ENCODE measurements at places on chromosomes 4 and X. TPM values are rescaled to one million over a fixed set of nuclear protein-coding genes. Genes with fewer than 3 reads are reported as not detected.

- no peak for DNase-seq
Observed at GRCh38 chr4:8838296-8838960, 33.2 kb downstream of the HMX1 start.

DNA sequence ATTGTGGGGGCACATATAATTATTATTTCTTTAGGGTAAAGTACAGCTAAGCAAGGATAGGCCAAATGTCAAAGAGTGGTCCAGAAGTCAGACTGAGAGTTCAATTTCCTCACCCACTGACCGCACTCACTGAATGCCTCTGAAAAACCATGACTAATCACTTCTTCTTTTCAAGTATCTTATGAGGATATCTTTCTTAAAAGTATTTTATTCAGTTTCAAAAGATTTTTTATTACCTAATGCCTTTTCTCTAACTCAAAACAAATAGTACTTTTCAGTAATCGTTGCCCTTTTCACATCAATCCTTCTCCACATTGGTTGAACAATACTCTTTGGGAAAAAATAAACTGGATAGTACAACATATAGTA is 61.7 kb upstream of the CAMK2D start:
- no peak for DNase-seq

GRCh38 chr4:6092971-6093370 is 74.7 kb upstream of the C4orf50 start:
- DNase-seq: no peak

DNA sequence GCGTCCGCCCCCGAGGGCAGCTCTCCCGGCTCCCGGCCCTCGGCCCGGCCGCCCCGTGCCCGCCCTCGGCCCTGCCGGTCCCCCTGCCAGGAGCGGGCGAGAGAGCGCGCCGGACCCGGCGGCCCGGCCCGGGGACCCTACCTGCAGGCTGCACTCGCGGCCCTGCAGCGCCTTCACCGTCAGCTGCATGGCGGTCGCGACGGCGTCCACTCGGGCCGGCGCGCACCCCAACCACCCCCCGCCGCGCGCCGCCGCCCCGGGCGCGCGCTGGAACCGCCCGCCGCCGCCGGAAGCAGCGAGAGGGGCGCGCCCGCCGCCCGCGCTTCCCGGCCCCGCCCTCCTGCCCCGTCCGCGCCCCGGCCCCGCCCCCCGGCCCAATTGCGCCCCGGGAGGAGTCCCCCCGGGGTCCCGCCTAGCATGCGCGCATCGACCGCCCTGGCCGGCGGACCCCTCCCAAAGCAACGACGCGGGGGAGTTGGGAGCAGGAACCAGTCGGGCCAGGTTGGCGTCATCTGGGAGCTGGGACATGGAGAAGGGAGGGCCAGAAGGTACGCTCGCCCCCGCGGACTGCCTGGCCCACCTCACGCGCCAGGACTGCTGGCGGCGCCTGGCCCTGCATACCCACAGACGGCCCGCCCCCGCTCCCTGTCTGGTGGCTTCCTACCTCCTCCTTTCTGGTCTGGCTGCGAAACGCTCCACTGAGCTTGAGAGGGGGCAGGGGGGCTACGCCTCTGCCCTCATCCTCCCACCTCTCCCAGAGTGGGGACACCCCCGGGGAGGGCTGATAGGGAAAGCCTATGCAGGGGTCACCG is at the start of gene UBL4A:
TSS of gene UBL4A (minus strand) at position 220 of the 812 bp plus-strand sequence. CDS start at position 189, 31 bp downstream.
- DNase-seq: peak; percentile 78

DNA sequence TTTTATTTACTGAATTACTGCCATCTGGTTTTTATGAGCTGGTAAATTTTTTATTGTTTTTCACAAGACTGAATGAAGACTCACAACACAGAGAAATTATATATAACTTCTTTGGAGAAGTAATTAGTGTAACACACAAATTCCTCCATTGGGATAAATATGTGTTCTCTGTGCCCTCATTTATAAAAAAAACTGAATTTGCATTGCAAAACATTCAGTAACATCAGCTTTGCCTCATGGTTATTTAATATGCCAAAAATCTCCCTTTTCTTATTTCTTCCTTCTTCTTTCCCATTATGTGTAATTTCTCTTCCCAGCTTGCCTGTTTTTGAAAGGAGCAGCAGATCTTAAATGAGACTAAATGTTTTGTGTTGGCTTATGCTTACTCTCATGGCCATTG is 18.5 kb downstream of the CASP6 start:
- DNase-seq: no peak

- DNase-seq: peak; percentile 61
Observed at GRCh38 chr4:185039508-185040273, 21.4 kb downstream of the HELT start.

- no peak for DNase-seq
Observed at GRCh38 chr4:137393044-137393443, 139.2 kb downstream of the PCDH18 start.

DNA sequence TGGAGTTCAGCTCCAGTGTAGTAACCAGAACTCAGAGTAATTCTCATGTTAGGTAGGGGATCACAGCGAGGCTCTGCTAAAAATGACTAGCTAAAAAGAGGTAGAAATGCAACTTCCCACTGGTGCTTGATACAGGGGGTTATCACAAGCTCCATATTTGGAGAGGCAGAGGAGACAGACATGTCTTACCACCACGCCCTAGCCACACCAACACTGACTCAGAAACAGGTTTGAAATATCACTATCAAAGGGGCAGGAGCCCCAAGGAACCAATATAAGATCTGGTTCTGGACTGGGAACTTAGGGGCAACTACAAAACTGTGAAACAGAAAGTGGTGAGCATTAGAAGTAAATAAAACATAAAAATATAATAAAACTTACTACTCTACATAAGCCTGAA is 62.9 kb downstream of the IQCM start:
- no peak for DNase-seq

DNA sequence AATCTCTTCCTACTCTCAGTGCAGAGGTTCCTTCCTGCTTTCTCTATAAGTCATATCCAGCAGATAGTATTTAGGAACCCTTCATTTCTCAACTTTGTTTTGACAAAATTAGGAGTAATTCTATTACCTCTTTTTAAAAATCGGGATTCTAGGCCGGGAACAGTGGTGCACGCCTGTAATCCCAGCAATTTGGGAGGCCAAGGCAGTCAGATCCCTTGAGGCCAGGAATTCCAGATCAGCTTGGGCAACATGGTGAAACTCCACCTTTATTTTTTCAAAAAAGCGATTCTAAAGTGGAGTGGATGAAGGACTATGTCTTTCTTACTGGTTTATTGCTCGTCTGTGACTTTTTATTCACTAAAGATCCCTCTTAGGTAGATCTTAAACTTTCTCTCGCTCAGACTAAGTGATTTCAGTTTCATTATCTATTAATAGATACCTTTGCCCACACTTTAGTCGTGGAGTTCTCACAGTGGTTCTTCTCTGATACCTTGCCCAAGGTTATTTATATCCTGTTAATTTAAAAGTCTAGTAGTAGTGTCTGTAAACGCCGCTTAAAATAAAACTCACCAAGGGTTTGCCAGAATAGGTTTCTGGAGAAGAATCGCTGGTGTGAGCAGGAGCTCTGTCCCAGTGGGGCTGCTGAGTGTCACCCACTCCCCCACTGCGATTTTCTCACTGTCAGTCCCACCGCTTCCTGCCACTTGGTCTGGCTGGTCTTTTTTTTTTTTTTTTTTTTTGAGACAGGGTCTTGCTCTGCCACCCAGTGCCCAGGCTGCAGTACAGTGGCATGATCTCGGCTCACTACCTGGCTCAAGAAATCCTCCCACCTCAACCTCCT is 27.0 kb upstream of the TMEM131L start:
- no peak for DNase-seq

DNA sequence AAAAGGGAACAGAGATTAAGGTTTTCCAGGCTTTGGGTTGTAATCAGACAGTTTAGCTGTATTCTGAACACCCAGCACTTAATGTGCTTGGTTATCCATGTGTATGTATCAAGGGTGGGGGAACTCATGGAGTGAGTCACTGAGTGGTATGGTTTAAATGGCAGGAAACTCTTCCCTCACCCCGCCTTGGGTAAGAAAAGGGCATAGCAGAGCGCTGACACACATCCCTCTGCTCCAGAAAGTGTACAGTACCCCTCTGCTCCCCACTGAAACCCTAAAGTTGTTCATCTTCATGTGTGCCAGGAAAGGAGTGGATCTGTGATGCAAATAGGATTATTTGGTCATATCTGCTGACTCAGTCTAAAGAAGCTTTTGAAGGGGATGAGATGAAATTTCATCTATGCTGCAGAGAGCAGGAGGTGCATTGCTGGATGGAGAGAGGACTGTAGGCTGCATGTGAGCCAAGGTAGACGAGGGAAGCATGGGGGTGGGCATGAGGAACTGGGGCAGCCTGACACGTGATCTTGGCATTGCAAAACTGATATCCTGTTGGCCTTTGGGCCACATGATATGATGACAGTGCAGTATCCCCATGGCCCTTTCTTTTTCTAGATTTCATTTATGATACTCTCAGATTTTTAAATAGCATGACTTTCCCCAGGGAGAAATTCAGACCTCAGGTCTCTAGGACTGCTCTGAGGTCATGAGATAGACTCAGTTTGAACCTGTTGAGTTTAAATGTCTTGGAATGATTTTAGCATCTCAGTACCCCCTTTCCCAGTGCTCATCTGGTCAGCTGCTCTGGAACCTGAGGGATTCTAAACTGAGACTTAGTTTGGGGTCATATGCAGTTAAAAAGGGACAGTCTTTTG is 84.8 kb downstream of the TMEM164 start:
- peak; percentile 35 for DNase-seq

DNA sequence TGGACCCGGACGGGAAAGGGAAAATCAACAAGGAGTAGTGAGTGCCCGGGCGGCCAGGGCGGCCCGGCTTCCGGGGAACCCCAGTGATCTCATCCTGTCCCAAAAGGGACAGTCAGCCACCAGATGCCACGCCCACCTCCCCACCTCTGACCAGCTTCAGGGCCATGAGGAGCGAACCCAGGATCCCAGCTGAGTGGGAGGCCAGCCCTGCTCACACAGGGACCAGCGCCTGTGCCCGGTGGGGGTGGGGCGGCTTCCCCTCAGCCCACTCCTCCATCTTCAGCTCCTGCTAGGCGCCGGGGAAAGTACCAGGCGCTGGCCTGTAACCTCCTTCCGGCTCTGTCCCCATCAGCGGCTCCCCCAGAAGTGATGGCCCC is 6.2 kb downstream of the MYL5 start:
- peak; percentile 43 for DNase-seq

DNA sequence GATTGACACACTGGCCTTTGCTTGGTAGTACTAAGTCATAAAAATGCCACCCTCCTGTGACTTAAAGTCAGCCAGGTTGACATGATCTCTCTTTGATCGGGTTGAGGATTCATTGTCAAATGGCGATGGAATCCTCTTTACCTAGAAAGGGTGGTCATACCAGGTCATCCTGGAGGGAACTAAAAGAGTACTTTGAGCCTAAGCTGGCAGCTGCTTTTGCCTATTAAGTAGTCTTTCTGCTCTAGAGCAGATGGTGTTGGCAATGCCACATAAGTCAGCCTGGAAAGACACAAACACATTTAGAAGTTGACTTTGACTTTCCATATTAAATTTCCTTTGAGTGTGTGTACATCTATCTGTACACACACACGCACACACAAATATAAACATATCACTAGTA is 39.2 kb upstream of the C4orf54 start:
- DNase-seq: no peak

DNA sequence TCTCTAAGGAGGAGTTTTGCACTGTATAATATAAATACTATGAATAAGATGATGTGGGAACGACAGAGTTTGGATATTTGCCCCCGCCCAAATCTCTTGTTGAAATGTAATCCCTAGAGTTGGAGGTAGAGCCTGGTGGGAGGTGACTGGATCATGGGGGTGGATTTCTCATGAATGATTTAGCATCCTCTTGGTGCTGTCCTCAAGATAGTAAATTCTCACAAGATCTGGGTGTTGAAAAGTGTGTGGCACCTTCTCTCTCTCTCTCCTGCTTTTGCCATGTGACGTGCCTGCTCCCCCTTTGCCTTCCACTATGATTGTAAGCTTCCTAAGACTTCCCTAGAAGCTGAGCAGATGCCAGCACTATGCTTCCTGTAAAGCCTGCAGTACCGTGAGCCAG is 241.6 kb upstream of the ETNPPL start:
- no peak for DNase-seq

GRCh38 chrX:129145840-129146272 is 377.4 kb downstream of the SMARCA1 start:
- DNase-seq: no peak

IL13RA1 gene
- 67.8 TPM for total RNA-seq

CDKL2 gene
- 2.7 TPM for total RNA-seq

XAGE3 gene
- not detected for total RNA-seq

TLR7 gene
- not detected for total RNA-seq

BEND2 gene
- total RNA-seq: not detected

IGSF1 gene
- not detected for total RNA-seq
